ENCODE measurements at places on chromosomes 4 and X.
A peak's percentile ranks its signal among the peaks of the same experiment; 100 is the strongest.

- H3K27ac ChIP-seq, result no peak overlapping the region
- H3K27me3 ChIP-seq, result no peaks in the 10 kb centered on the region
- no peak for DNase-seq
- H3K4me3 ChIP-seq, result no peak overlapping the region
Measured at GRCh38 chr4:181731900-181732299, 511.3 kb upstream of the TENM3 start.

GRCh38 chr4:118348886-118349285 is 3.9 kb downstream of the PRSS12 start:
- no peaks in the 10 kb centered on the region for H3K27me3 ChIP-seq
- H3K36me3 ChIP-seq, result no peaks in the 10 kb centered on the region
- DNase-seq, result no peak

DNA sequence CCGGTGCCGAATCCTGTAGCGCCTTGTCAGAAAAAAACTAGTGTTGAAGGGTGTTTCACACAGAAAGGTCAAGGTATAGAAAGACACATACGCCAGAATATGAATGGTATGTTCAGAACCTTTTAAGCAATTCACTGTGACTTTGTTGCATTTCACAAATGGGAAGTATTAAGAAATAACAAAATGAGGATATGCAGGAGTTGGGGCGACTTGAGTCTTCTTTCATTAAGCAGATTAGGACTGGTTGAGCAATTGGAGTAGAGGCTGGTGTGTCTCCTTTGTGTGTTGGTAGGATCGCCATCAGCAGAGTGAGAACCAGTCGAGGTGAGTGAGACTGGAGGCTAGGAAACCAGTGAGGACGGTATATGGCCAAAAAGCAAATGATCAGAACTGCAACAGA is 1454.5 kb upstream of the TENM3 start:
- no peaks in the 10 kb centered on the region for H3K36me3 ChIP-seq
- DNase-seq, result no peak
- H3K27me3 ChIP-seq, result no peaks in the 10 kb centered on the region

DNA sequence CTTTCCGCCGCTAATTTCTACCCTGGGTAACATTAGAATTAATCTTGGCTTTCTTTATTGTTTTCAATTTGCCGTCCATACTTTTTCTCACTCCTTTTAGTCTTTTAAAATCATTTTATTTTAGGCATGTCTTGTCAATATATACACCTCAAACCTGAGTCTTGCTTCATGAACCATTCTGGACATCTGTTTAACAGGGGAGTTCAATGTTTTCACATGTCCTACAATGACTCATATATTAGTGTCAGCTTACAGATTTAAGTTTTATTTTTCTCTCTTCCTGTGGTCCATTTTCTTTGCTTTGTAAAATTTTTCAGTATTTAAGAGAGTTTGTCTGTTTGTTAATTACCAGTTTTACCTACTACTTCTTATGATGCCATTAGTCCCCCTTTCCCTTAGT is 89.5 kb downstream of the LCORL start:
- no peaks in the 10 kb centered on the region for H3K4me1 ChIP-seq
- H3K27me3 ChIP-seq, result no peaks in the 10 kb centered on the region
- no peak overlapping the region for H3K27ac ChIP-seq

GRCh38 chrX:71174795-71175194 is 30.2 kb downstream of the NLGN3 start:
- H3K27ac ChIP-seq, result no peak overlapping the region
- no peaks in the 10 kb centered on the region for H3K27me3 ChIP-seq
- no peaks in the 10 kb centered on the region for H3K4me1 ChIP-seq
- no peak for DNase-seq
- H3K4me3 ChIP-seq, result no peak overlapping the region

DNA sequence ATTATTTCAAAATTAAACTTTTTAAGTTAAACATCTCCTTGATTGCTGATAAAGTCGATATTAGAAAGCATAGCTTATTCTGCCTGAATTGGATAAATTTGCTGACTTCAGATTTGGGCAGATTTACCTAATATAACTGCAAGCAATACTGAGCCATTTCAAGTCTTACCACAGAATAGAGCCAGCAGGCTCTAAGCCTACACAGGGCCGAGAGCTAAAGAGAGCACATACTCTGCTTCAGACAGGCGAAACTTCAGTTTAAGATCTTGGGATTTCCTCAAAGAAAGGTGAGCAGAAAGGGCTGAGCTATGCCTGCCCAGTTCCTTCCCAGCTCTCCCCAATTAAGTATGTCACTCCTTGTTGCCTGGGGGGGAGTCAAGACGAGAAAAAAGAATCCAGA is 240.6 kb upstream of the NOCT start:
- DNase-seq, result no peak
- H3K27ac ChIP-seq, result no peak overlapping the region
- no peak overlapping the region for H3K4me3 ChIP-seq
- H3K36me3 ChIP-seq, result no peaks in the 10 kb centered on the region

GRCh38 chr4:24642981-24643547 is 58.7 kb upstream of the DHX15 start:
- no peaks in the 10 kb centered on the region for H3K27me3 ChIP-seq
- H3K36me3 ChIP-seq, result no peaks in the 10 kb centered on the region
- no peak overlapping the region for H3K27ac ChIP-seq
- no peaks in the 10 kb centered on the region for H3K4me1 ChIP-seq
- H3K4me3 ChIP-seq, result no peak overlapping the region

GRCh38 chr4:11814758-11815157 is 386.1 kb upstream of the HS3ST1 start:
- no peaks in the 10 kb centered on the region for H3K36me3 ChIP-seq
- DNase-seq, result no peak
- no peaks in the 10 kb centered on the region for H3K27me3 ChIP-seq
- H3K27ac ChIP-seq, result no peak overlapping the region

- DNase-seq, result no peak
- no peaks in the 10 kb centered on the region for H3K36me3 ChIP-seq
- H3K27me3 ChIP-seq, result no peaks in the 10 kb centered on the region
- H3K27ac ChIP-seq, result no peak overlapping the region
- H3K4me3 ChIP-seq, result no peak overlapping the region
Measured at GRCh38 chrX:34365471-34365870, 233.4 kb upstream of the FAM47A start.

DNA sequence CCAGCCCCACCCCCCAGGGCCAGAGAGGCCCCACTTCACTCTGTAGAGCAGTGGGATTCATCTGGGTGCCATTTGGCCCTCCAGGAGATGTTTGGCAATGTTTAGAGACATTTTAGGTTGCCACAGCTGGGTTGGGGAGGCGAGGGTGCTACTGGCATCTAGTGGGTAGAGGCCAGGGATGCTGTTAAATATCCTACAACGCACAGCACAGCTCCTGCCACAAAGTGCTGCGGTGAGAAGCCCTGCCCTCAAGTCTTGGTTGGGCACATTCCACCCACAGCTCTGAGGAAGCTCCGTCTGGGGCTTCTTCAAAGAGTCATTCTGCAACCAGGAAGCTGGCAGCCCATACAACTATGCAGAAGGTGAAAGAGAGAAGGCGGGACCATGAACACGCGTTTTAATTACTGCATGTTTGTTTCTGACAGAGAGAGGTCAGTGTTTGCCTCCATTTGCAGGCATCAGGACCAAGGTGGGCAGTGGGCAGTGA is 48.1 kb upstream of the FAM9C start:
- no peak overlapping the region for H3K4me3 ChIP-seq
- no peaks in the 10 kb centered on the region for H3K27me3 ChIP-seq
- H3K36me3 ChIP-seq, result no peaks in the 10 kb centered on the region
- H3K27ac ChIP-seq, result no peak overlapping the region
- H3K4me1 ChIP-seq, result no peaks in the 10 kb centered on the region
- no peak for DNase-seq

DNA sequence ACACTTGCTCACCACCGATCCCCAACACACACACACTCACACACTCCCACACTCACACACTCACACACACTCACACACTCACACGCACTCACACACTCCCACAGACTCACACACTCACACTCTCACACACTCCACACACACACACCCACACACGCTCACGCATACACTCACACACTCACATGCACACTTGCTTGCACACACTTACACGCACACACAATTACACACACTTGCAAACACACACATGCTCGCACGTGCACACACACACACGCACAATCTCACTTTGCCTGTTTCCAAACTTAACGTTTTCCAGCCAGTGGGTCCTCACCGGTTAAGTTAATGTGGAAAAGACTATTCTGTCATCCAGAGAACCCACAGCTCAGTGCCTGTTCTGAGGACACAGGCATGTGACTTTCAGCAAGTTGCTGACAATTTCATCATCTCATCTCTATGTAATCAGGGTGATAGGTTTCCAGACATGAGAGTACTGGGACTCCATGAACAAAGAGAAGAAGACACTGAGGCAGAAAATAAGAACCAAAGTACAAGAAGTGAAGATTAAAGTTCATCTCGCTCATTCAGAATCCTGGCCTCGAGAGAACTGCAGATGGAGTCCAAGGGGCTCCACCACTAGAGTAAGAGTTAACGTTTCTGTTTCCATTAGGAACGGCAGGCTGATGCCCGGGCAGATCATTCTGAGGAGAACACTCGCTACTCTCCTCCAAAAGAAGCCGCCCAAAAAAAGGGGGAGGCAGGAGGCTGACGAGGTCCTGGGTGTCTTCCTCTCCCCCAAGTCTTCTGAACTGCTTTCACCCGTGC is 153.2 kb upstream of the FRG1 start:
- H3K4me1 ChIP-seq, result no peaks in the 10 kb centered on the region
- no peaks in the 10 kb centered on the region for H3K27me3 ChIP-seq
- H3K4me3 ChIP-seq, result no peak overlapping the region
- H3K36me3 ChIP-seq, result no peaks in the 10 kb centered on the region

- DNase-seq, result no peak
- H3K27ac ChIP-seq, result no peak overlapping the region
- H3K36me3 ChIP-seq, result no peaks in the 10 kb centered on the region
- H3K27me3 ChIP-seq, result no peaks in the 10 kb centered on the region
Measured at GRCh38 chrX:131646106-131646505, 102.2 kb downstream of the OR13H1 start.

- no peak overlapping the region for H3K27ac ChIP-seq
- no peaks in the 10 kb centered on the region for H3K4me1 ChIP-seq
- H3K4me3 ChIP-seq, result no peak overlapping the region
- DNase-seq, result no peak
Measured at GRCh38 chr4:152160225-152160800, 375.6 kb downstream of the FBXW7 start.

DNA sequence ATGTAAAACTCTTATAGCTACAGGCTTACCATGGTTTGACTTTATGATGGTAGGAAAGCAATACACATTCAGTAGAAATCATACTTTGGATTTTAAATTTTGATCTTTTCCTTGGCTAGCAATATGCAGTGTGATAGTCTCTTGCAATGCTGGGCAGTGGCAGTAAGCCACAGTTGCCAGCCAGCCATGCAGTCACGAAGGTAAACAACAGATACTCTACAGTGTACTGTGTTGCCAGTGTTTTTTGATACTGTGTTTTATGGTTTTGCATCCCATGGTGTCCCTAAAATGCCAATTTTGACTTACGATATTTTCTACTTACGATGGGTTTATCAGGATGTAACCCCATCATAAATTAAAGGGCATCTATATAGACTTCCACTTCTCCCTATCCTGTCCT is 24.8 kb upstream of the KLF3 start:
- no peaks in the 10 kb centered on the region for H3K36me3 ChIP-seq
- no peak overlapping the region for H3K4me3 ChIP-seq
- H3K4me1 ChIP-seq, result no peaks in the 10 kb centered on the region
- DNase-seq, result no peak
- H3K27ac ChIP-seq, result no peak overlapping the region

- H3K4me3 ChIP-seq, result no peak overlapping the region
- H3K27me3 ChIP-seq, result no peaks in the 10 kb centered on the region
- H3K36me3 ChIP-seq, result no peaks in the 10 kb centered on the region
- no peaks in the 10 kb centered on the region for H3K4me1 ChIP-seq
Measured at GRCh38 chr4:94714365-94715160, 43.2 kb upstream of the BMPR1B start.

DNA sequence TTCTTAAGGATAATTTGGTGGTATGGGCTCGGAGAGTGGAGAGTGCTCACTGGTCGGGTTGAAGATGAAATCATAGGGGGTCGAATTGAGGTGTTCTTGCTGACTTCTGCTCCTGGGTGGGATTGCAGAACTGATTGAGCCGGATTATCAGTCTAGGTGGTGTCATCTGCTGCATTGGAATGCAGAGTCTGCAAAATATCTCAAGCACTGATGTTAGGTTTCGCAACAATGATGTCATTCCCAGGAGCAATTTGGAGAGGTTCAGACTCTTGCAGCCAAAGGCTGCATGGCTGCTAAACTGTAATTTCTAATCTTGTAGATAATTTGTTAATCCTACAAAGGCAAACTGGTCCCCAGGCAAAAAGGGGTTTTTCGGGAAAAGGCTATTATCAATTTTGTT is 67.7 kb downstream of the RHOH start:
- H3K27me3 ChIP-seq, result no peaks in the 10 kb centered on the region
- no peak overlapping the region for H3K27ac ChIP-seq
- DNase-seq, result no peak
- no peaks in the 10 kb centered on the region for H3K36me3 ChIP-seq

DNA sequence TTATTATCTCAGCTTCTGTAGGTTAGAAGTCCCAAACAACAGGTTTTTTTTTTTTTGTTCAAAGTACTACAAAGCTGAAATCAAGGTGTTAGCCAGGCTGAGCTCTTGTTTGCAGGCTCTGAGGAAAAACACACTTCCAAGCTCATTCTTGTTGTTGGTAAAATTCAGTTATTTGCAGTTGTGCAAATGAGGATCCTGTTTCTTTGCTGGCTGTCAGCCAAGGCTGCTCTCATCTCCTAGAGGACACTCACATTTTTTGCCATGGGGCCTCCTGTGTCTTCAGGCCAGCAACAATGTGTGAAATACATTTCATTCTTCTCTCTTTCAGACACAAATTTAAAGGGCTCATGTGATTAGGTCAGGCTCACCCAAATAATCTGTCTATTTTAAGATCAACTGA is 60.3 kb upstream of the HSD17B10 start:
- no peak overlapping the region for H3K27ac ChIP-seq
- H3K36me3 ChIP-seq, result no peaks in the 10 kb centered on the region
- no peak overlapping the region for H3K4me3 ChIP-seq
- DNase-seq, result no peak
- no peaks in the 10 kb centered on the region for H3K4me1 ChIP-seq

GRCh38 chr4:64889906-64890610 is 480.8 kb upstream of the TECRL start:
- no peaks in the 10 kb centered on the region for H3K27me3 ChIP-seq
- H3K27ac ChIP-seq, result no peak overlapping the region
- H3K4me3 ChIP-seq, result no peak overlapping the region
- no peaks in the 10 kb centered on the region for H3K4me1 ChIP-seq
- H3K36me3 ChIP-seq, result no peaks in the 10 kb centered on the region

DNA sequence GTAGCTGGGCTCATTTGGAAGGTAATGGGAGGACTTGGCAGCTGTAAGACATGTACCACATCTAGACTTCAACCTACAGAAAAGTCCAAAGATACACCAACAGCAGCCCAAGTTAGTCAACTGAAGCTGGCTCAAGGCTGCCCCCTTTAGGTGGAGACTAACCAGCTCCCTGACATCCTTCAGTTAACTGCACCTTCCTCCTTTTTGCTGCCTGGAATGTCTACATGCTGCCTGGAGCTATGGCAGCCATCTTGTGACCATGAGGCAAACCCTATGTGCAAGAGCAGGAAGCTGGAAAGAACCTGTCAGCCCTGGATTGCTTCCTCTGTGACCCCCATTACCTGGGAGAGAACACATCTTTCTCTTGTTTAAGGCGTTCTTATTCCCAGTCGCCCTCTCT is 25.8 kb downstream of the ARSD start:
- DNase-seq, result no peak
- peaks cover 14% of the 10 kb centered on the region for H3K4me1 ChIP-seq

GRCh38 chr4:24488399-24489164 is 95.8 kb downstream of the DHX15 start:
- no peaks in the 10 kb centered on the region for H3K4me1 ChIP-seq
- H3K4me3 ChIP-seq, result no peak overlapping the region
- H3K36me3 ChIP-seq, result no peaks in the 10 kb centered on the region
- H3K27ac ChIP-seq, result no peak overlapping the region
- DNase-seq, result peak; percentile 57

- no peak overlapping the region for H3K27ac ChIP-seq
- no peaks in the 10 kb centered on the region for H3K4me1 ChIP-seq
- H3K4me3 ChIP-seq, result no peak overlapping the region
Measured at GRCh38 chrX:1564750-1565683, 26.4 kb upstream of the AKAP17A start.
